Esophagus muscularis mucosa (tissue), 4 donors: ENCODE measurements at places on chromosomes 11 and 22. TPM values are rescaled to one million over a fixed set of nuclear protein-coding genes. Genes with fewer than 3 reads are reported as not detected.

DNA sequence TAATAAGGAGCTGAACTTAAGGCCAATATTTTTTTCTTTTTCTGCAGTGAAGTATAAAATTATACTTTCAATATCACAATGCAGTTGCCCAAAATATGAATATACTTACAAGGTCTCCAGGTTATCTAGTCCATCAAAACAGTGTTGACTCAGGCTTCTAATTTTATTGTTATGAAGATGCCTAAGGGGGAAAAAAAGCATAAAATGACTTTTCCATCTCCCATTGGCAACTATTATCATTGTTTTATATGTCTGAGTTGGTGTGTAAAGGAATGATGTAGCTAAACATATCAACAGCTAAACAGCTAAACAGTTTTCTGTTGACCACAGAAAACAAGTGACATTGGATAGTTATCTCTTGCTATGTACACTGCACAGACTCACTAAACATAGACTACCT is 21.2 kb upstream of the CCDC34 start:
- no peak for DNase-seq

Gene APLNR
- total RNA-seq = 5.6 TPM

DNA sequence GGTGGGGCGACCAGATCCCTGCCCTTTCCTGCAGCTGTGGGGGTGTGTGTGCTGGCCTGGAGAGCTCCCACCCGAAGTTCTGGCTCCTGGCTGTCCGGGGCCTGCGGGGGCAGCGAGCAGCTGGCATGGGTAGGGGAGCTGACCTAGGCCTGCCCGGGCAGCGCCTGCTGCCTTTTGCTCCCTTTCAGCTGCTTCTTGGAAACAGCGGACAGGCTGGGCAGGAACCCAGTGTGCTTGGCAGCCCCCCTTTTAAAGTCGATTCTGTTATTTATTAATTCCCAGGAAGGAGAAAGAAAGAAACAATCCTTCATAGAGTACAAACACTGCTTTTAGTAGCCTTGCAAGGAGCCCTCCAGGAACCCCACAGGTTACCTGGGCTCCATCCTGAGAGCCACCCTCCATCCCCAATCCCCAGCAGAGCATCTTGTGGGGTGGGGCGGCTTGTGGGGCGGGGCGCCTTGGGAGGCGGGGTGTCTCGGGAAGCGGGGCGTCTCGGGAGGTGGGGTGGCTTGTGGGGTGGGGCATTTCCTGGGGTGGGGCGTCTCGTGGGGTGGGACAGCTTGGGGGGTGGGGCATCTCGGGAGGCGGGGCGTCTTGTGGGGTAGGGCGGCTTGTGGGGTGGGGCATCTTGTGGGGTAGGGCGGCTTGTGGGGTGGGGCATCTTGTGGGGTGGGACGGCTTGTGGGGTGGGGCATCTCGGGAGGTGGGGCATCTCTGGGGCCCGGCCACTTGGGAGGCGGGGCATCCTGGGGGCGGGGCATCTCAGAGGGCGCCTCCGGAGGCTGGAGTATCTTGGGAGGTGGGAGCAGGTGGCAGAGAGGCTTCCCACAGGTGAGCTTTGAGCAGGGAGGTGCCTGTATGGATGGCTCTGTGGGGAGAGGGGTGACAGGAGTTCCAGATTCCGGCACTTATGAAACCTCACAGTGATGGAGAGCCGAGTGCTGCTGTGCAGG is 7.0 kb downstream of the CD81 start:
- DNase-seq = no peak

Gene SVIP
- total RNA-seq = 7.9 TPM

Gene TMEM191B
- not detected for total RNA-seq

GRCh38 chr11:119573858-119574257 is 150.9 kb upstream of the THY1 start:
- DNase-seq = no peak

DNA sequence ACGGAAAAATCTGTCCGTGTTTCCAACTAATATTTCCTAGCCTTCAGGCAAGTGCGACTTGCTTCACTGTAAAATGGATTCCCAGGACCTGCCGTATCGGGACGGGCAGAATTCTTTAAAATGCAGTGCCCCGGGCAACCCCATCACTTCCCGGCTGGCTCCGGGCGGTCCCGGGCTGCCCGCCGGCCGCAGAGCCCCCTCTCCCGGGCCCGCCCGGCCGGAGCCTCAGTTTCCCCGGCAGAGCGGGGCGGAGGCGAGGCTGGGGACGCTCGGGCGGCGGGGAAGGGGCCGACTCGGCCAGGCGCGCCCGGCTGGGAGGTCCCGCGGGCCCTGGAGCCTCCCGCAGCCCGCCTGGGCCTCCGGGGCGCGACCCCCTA is 84.2 kb upstream of the WNT7B start:
- no peak for DNase-seq

DNA sequence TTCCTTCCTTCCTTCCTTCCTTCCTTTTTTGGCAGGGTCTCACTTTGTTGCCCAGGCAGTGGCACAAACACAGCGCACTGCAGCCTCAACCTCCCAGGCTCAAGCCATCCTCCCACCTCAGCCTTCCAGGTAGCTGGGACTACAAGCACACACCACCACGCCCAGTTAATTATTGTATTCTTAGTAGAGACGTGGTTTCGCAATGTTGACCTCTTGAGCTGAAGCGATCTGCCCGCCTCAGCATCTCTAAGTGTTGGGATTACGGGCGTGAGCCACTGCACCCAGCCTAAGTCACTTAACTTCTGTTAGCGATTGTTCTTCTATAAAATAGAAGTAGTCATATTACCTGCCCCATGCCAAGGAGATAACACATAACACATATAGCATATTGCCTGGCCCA is 2.8 kb upstream of the SYTL2 start:
- DNase-seq = no peak

GRCh38 chr11:1228101-1228821 is 5.4 kb downstream of the MUC5B start:
- DNase-seq = no peak

GRCh38 chr11:2889362-2890273 is 4.0 kb upstream of the CDKN1C start:
- no peak for DNase-seq

DNA sequence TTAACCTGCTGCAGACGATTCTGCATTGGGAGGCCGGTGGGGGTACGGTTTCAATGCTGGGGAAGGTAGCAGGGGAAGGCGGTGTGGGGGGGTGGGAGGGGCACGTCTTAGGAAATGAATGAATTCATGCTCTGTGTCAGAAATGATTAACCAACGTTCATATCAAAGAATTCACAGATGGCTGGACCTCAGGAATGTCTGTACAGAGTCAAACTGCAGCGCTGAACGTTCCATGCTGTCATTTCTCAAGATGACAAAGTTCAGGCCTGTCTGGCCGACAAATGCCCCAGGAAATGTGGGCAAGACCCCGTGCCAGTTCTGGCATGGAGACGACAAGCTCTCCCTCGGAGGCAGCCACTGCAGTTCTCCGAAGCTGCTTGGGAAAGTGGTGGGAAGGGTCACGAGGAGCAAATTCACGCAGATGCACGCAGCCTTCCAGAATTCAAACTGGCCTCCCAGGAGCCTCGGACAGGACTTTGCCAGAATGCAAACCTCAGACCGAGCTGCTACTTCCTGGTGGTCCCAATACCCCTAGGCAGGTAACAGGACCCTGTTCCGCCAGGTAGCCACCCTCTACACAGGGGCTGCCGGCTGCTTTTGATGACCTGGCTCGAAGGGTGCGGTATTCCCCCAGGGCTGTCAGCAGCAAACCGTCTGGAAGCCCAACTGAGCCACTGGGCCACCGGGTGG is 81.5 kb downstream of the TRMU start:
- no peak for DNase-seq

- DNase-seq = no peak
Measured at GRCh38 chr22:25048071-25048470, 95.6 kb downstream of the KIAA1671 start.

DNA sequence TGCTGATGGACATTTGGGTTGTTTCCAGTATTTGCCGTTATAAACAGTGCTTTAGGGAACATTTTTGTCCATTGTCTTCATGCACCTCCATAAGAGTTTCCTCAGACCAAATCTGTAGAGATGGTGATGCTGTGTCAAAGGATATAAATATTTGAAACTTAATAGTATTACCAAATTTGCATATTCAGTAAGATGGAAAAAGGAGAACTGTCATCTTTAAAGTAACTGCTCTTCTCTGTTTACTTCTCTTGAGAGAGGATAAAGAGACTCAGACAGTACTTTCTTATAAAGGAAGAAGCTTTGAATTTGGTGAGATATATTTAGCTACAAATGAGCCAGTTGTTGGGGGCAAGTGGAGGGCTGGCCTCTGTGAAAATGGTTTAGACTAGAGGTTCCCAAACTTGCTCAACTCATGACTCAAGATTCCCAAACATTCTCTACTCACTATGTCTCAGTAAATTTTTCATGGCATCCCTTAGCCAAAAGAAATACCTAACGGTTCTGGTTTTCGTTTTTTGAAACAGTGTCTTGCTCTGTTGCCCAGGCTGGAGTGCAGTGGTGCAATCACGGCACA is 26.2 kb downstream of the SHISA8 start:
- no peak for DNase-seq

Gene ARHGAP32
- total RNA-seq = 11.9 TPM

- DNase-seq = no peak
Measured at GRCh38 chr11:64674774-64675173, 48.2 kb downstream of the NRXN2 start.

Gene FXYD2
- total RNA-seq = 5.8 TPM

DNA sequence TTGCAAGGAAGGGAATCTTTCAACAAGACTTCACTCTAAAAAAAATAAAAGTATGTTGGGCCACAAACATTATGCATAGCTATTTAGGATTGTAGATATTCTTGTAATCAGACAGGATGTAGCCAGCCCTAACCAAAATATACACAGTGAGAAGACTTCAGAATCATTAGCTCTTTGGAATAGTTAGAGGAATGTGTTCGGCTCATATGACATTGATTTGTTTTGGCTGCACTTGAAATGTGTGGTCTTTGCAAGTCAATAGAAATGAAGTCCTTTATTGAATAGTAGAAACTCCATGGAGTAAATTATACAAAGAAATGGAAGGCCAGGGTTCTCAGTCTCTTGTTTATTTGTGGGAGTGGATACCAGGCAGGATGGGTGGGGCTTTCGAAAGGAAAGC is 692.1 kb downstream of the NTM start:
- no peak for DNase-seq

- no peak for DNase-seq
Measured at GRCh38 chr11:126501641-126502040, 146.2 kb downstream of the ST3GAL4 start.

GRCh38 chr22:38290347-38290746 is 17.5 kb upstream of the TMEM184B start:
- no peak for DNase-seq

DNA sequence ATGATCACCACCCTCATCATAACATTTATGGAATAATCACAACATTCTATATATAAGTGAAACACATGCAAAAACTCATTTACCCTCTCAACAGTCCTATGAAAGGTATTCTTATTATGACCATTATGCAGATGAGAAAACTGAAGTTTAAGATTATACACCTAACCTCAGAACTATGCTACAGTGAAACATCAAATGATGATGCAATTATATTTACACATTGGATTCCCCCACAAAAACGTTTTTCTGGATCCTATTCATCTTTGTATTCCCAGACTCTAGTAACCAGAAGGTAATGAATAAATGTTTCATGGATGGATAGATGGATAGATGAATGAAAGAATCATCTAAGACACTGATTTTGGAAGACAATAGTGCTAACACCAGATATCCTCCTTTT is 54.8 kb downstream of the TCP11L1 start:
- DNase-seq = no peak

Gene EEF1G
- total RNA-seq = 1,068 TPM

DNA sequence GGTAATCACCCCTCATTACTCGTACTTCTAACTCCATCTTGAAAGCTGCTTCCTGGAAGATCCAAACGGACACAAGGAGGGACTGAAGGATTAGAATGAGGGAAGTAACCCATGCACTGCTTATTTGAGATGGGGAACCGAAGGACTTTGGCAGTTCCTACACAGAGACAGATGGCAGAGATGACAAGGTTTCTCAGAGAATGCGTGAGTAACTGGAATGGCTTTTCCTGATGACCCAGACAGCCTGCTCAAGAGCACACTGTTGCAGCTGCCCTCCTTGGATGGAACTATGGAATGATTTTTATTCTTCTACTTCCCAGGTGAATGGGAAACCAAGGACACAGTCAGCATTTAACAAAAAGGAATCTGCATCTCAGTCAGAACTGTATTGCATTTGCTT is 7.3 kb downstream of the KCNJ11 start:
- no peak for DNase-seq

DNA sequence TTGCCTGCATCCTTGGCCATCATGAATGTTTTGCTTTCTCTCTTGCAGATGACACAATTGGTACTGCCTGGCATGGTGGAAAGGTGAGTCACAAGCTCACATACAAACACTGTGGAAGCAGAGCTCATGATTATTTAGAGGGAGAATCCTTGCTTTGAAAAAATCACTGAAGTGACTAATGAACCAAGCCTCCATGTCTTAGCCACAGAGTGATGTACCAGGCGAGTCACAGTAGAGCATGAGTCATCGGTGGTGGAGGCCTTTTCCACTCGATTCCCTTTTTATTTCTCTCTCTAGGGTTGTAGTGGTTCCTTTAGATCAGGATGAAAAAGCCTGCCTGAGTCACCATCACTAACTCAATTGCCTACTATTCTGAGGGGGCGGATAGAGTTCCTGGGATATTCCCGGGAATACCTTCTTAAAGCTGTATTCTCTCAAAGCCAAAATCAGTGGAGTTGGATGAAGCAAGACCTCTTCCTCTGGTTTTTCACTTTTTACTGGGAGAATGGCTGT is 49.6 kb upstream of the ALKBH3 start:
- DNase-seq = no peak

DNA sequence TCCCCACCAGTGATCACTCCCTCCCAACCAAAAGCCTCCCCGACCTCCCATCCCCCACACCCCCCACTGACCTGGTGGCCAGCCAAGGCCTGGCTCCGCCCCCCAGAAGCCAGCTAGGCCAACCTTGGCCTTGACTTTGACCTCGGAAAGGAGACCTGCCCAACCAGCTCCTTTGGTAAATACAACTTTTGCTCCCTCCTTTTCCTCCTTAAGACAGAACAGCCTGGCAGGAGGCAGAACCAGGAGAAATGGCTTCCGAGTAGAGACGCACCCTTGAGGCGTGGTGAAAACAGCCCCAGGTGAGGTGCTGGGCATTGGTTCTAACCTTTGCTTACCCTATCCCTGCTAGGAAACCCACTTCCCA is 27.0 kb downstream of the PLEKHA7 start:
- no peak for DNase-seq

DNA sequence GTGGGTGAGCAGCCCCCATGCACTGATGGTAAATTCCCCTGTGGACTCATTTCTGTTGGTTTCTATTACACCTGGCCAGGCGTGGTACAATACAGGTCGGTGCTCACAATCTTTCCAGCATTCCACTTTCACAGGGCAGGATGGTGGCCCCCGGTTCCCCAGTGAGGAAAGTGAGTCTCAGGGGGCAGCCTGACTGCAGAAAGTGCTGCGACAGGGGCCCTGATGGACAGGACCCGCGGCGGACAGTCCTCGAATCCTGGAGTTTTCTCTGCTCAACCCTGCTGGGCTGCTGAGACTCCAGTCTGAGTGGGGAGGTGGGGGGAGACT is 3.1 kb upstream of the PGGHG start:
- no peak for DNase-seq

Gene MN1
- 16.2 TPM for total RNA-seq
